ENCODE measurements at places on chromosomes 6 and 20. TPM values are rescaled to one million over a fixed set of nuclear protein-coding genes. Genes with fewer than 3 reads are reported as not detected.

DNA sequence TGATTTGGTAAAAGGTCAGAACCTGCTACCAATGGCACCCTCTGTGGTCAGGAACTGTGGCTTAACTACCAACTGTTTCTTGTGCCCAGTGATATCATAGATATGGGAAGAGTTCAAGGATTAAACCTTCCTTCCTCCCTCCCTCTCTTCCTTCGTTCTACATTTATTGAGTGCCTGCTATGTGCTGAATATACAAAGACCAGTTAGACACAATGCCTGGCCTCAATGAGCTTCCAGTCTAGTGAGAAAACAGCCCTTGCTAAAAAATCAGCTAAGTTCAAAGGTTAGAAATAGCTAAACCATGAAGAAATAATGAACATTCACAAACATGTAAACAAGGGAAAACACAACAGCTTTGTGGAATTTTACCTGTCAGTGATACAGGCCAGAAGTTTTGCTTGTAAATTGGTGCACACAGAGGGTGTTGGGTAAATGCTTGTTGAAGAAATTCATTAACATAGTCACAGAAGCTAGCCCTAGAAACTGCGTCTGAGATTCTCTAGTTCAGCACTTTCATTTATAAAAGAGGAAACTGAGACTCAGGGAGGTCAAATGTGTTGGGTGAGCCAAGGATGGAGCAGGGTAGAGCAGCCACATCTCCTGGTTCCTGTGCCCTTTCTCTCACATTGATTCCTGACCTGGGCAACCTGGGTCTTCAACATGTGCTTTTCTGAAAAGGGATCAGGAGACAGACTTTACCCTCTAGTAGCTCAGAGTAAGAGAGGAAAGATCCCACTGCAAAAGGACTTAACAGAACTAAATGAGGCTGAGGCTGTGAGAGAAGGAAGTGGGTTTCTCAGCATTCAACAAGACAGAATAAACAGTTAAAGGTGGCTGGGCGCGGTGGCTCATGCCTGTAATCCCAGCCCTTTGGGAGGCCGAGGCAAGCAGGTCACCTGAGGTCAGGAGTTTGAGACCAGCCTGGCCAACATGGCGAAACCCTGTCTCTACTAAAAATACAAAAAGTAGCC is 14.4 kb upstream of the FOXO3 start:
- H3K4me1 ChIP-seq, result no peaks in the 10 kb centered on the region
- DNase-seq, result no peak
- H3K36me3 ChIP-seq, result no peaks in the 10 kb centered on the region
- no peaks in the 10 kb centered on the region for H3K27me3 ChIP-seq
- H3K27ac ChIP-seq, result no peak overlapping the region
- no peak overlapping the region for H3K4me3 ChIP-seq

DNA sequence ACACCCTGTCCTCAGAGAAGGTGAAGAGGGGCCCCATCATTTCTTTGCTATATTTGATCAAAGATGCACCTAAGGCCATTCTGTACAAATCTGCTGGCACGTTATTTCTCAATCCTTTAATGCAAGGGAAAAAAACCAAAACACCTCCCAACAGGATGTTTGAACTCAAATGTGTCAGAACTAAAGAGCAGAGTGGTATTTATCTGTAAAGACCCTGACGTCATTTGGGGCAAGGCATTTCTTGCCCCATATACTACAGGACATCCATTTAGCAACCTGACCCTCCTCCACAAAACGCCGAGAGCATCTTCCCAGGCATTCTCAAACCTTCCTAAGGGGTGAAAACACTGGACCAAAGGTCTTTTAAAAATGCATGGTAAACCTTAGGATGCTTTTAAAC is 50.8 kb downstream of the ZMYND8 start:
- H3K27me3 ChIP-seq, result no peaks in the 10 kb centered on the region
- H3K4me3 ChIP-seq, result no peak overlapping the region
- H3K27ac ChIP-seq, result no peak overlapping the region
- H3K4me1 ChIP-seq, result peaks cover 48% of the 10 kb centered on the region
- peaks cover 25% of the 10 kb centered on the region for H3K36me3 ChIP-seq

DNA sequence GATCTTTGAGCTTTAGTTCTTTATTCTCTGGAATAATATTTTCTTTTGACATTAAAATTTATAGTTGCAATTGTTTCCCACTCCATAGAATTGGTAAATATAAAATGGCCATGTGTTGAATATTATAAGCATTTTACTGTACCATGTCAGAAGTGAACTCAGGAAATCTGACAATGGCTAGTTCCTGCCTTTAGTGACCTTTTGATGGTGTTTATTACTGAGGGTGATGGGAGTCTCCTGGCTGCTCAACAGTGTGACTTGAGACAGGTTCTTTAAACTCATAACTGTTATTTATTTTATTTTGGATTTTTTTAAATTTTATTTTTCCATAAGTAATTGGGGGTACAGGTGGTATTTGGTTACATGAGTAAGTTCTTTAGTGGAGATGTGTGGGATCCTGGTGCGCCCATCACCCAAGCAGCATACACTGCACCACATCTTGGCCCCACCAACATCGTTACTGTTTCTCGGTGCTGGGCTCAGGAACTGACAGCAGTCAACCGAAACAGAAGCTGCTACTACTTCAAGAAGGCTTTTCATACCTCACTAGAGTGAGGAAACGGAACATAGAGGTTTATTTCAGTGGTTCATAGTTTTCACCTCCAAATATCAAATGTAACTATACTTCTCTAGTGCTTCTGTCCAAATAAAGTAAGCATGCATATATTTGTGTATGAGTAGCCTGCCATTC is 90.4 kb downstream of the PLEKHG1 start:
- H3K4me3 ChIP-seq, result no peak overlapping the region
- H3K27me3 ChIP-seq, result no peaks in the 10 kb centered on the region
- H3K27ac ChIP-seq, result no peak overlapping the region
- no peak for DNase-seq

DNA sequence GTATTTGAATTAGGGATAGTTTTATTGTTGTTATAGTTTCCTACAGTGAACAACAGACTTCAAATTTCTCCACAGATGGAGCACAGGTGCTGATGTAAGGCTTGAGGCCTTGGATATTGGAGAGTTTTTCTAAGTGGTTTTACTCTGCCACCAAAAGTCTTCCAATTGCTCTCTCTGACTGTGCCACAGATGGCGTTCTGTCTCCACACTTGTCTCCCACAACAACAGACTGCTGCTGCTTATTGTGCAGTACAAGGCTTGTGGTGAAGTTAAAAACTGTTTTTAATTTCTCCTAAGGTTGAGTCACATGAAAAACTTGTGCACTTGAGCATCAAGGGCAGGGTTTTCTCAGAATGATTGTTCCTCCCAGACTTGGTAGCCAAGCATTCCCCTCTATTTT is 460.9 kb upstream of the KHDRBS2 start:
- no peaks in the 10 kb centered on the region for H3K27me3 ChIP-seq
- no peaks in the 10 kb centered on the region for H3K4me1 ChIP-seq
- H3K4me3 ChIP-seq, result no peak overlapping the region
- DNase-seq, result no peak
- H3K27ac ChIP-seq, result no peak overlapping the region
- no peaks in the 10 kb centered on the region for H3K36me3 ChIP-seq

DNA sequence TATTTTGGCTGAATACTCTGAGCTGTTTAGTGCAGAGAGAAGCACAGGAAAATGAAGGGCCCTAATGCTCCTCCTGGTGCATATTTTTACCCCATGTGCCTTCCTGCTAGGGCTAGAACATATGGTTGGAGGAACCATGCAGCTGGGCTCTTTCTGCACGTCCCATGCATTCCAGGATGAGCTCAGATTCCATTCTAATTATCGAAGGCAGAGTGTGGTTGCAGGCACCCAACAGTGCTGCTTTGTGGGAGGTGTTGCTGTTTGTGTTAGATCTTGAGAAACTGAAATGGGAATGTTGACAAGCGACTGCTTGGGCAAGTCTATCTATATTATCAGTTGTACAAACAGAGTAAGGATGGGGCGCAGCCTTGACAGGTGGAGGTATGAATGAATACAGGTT is 419.5 kb downstream of the DHX35 start:
- H3K27me3 ChIP-seq, result no peaks in the 10 kb centered on the region
- no peak overlapping the region for H3K27ac ChIP-seq
- H3K4me3 ChIP-seq, result no peak overlapping the region
- no peaks in the 10 kb centered on the region for H3K4me1 ChIP-seq
- no peaks in the 10 kb centered on the region for H3K36me3 ChIP-seq
- no peak for DNase-seq

DNA sequence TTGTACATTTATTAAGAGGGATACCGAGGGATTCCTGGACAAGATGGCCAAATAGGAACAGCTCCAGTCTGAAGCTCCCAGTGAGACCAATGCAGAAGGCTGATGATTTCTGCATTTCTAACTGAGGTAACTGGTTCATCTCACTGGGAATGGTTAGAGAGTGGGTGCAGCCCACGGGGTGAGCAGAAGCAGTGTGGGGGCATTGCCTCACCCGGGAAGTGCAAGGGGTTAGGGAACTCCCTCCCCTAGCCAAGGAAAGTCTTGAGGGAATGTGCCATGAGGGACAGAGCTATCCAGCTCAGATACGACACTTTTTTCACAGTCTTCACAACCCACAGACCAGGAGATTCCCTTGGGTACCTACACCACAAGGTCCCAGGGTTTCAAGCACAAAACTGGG is 10.7 kb upstream of the TAAR2 start:
- no peaks in the 10 kb centered on the region for H3K4me1 ChIP-seq
- H3K27me3 ChIP-seq, result no peaks in the 10 kb centered on the region
- no peak for DNase-seq
- no peak overlapping the region for H3K4me3 ChIP-seq
- H3K27ac ChIP-seq, result no peak overlapping the region

- no peak for DNase-seq
- no peaks in the 10 kb centered on the region for H3K27me3 ChIP-seq
- peaks cover 13% of the 10 kb centered on the region for H3K36me3 ChIP-seq
- H3K27ac ChIP-seq, result no peak overlapping the region
- no peaks in the 10 kb centered on the region for H3K4me1 ChIP-seq
Measured at GRCh38 chr20:63563225-63563935, 9.4 kb downstream of the FNDC11 start.

GRCh38 chr6:142857796-142858555 is 87.0 kb downstream of the HIVEP2 start:
- no peaks in the 10 kb centered on the region for H3K27me3 ChIP-seq
- peaks cover 33% of the 10 kb centered on the region for H3K4me1 ChIP-seq
- DNase-seq, result no peak
- H3K27ac ChIP-seq, result no peak overlapping the region

- H3K36me3 ChIP-seq, result peaks cover 5% of the 10 kb centered on the region
- no peak overlapping the region for H3K4me3 ChIP-seq
- no peak overlapping the region for H3K27ac ChIP-seq
- peaks cover 49% of the 10 kb centered on the region for H3K4me1 ChIP-seq
- DNase-seq, result no peak
- H3K27me3 ChIP-seq, result no peaks in the 10 kb centered on the region
Measured at GRCh38 chr20:3382836-3383235, 24.6 kb downstream of the DNAAF9 start.

DNA sequence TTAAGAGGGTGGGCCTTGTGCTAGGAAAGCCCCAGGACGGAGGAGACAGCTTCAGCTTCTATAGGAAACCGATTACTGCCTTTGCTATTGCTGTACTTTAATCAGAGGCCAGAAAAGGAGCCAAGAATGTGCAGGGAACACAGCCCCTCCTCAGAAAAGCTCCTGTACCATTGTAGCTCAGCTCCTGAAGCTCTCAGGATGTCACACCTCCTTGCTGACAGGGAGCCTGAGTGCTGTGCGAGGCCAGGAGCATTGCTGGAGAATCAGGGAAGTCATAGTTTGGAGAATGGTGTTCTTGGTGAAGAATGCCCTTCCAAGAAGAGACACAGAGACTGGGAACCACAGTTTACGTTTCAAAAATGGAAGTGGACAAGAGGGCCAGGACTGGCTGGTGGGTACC is 46.8 kb downstream of the LYRM2 start:
- no peak overlapping the region for H3K4me3 ChIP-seq
- H3K36me3 ChIP-seq, result no peaks in the 10 kb centered on the region
- H3K4me1 ChIP-seq, result no peaks in the 10 kb centered on the region

DNA sequence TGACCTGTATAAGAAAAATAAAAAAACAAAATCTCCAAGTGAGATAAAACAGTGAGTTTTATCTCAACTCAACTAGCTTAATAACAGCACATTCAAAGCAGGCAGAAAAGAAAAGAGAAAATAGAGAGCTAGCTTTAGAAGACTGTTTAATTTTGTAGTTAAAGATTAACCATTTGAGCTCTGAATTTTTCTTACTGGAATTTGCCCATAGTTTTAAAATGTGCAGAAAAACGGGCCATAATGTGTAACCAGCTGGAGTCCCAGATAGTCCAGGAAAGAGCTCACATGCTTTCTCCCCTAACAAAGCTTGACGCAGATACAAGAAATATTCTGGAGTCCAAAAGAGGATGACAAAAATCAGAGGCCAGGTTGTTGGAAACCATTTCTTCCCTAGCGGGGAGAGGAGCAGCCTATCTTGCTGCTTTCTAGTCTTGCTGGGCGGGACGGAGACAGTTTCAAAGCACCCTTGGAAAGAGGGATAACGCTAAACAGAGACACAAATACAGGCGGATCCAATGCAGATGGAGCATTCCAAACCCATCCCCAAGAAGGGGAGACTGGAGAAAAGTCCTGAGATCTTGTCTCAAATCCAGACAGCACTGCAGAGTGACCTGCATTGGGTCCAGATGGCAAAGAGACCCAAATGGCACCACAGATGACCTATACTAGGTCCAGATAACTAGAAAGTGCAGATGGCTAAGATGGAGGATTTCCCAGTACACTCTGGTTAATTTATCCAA is 16.1 kb downstream of the TTK start:
- no peak for DNase-seq
- no peak overlapping the region for H3K27ac ChIP-seq
- no peaks in the 10 kb centered on the region for H3K36me3 ChIP-seq
- H3K4me1 ChIP-seq, result no peaks in the 10 kb centered on the region
- H3K4me3 ChIP-seq, result no peak overlapping the region
- H3K27me3 ChIP-seq, result no peaks in the 10 kb centered on the region

DNA sequence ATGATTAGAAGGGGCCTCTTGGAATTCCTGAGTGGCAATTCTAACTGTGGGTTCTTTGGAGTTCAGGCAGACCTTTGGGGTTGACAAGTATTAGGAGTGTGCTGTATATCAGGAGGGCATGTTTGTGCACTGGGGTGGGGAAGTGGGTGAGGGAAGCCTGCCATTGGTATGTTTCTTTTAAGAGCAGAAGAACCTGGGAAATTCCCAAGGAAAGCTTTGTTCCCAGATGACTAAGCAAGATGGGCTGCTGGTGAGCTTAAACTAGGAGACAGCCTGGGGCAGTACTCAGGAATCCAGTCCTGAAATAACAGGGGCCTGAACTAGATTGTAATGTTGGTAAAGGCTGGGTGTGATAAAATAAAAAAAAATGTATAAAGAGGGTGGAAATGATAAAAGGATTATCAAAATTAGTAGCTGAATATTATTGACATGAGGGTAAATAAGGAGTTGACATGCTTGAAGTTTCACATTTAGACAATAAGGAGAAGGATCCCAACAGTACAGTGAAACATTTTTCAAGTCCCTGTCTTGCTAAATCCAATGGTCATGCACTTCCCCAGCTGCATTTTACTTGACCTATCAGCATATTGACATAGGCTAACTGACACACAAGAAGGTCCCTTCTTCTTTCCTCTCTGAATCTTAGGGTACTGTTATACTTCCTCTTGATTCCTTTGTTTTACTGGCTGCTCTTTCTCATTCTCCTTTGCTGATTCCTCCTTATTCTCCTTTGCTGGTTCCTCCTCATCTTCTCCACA is 18.4 kb upstream of the IFNGR1 start:
- H3K36me3 ChIP-seq, result no peaks in the 10 kb centered on the region
- no peaks in the 10 kb centered on the region for H3K27me3 ChIP-seq
- no peak overlapping the region for H3K4me3 ChIP-seq
- peak overlapping the region; percentile 44 for H3K27ac ChIP-seq
- DNase-seq, result no peak

The YWHAB gene
- total RNA-seq, result 122 TPM

The UNC93A gene
- total RNA-seq, result not detected

The PPIL6 gene
- 3.3 TPM for total RNA-seq

The SLC22A3 gene
- 0.71 TPM for total RNA-seq

The CLVS2 gene
- total RNA-seq, result 0.19 TPM

All from heart right ventricle (tissue), 16 donors.